NCI-H1105 treated with DMSO at 0.1 percent for 48 hours (cell line): ENCODE measurements at places on chromosomes 2 and 18.

- peak; percentile 2 for DNase-seq
These were observed 21.2 kb downstream of the AMER3 start for GRCh38 chr2:130776550-130776949.

GRCh38 chr2:102436323-102436722 is 13.4 kb downstream of the IL18RAP start:
- no peak for DNase-seq

- no peak for DNase-seq
These were observed 16.1 kb downstream of the TGIF1 start for GRCh38 chr18:3466045-3466444.

GRCh38 chr2:15630121-15630977 is 38.7 kb downstream of the DDX1 start:
- no peak for DNase-seq

DNA sequence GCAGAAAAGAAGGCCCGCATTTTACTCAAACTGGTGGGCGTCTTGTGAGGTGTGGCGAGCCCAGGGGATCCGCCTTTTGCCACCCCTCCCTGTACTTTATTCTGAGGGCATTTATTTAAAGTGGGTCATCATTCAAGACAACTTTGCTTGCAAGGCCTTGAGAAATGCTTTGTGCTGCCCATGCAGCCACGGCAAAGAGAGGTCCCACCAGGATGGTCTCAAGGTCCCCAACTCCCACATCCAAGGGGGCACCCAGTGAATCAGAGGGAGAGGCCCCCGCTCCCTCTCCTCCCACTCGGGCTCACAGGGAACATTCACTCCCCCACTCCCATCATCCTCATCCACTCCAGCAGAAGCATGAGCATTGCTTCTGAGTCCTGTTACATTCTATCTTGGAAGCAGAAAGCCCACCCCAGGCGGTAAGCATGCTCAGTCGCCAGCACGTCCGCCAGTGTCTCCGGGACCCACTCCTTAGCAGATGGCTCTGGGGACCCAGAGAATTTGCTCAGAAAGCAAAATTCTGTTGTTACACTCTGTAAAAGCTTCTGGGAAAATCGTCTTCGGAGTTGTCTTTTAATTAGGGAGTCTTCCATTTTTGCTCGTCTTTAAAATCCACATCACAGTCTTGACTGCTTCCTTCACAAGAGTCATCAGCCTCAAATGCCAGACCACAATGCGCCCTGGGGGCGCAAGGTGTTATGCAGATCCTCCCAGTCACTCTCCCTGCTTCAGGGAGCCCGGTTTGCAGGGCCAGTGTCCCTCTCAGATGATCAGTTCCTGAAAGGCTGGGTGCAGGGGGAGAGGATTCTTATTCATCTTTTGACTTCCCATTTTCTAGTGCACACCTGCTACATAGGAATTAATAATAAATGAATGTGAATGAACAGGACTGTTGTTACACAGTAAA is 99.4 kb upstream of the NCK2 start:
- no peak for DNase-seq
